ENCODE measurements at places on chromosomes 3 and 15.

- no peak for DNase-seq
These were observed 90.2 kb downstream of the DNAJB8 start for GRCh38 chr3:128376516-128376915.

GRCh38 chr3:151357463-151357850 is 27.1 kb downstream of the P2RY12 start:
- no peak for DNase-seq

GRCh38 chr15:96867992-96868391 is 537.5 kb downstream of the NR2F2 start:
- DNase-seq: no peak

DNA sequence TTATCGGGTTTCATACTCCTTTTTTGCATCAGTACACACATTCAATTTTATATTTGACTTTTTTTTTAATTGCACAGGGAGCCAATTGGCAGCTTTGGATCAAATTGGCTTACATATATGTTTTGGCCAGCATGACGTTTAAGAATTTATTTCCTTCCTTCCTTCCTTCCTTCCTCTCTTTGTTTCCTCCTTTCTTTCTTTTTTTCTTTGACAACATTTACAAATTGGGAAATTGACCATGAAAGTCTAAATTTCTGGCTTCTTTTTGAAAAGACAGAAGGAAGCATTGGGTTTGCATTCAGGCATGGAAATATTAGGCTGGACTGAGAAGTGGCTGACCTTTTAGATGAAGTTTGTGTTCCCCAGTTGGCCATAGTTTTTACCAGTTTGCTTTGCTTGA is 103.4 kb upstream of the IGSF10 start:
- no peak for DNase-seq

DNA sequence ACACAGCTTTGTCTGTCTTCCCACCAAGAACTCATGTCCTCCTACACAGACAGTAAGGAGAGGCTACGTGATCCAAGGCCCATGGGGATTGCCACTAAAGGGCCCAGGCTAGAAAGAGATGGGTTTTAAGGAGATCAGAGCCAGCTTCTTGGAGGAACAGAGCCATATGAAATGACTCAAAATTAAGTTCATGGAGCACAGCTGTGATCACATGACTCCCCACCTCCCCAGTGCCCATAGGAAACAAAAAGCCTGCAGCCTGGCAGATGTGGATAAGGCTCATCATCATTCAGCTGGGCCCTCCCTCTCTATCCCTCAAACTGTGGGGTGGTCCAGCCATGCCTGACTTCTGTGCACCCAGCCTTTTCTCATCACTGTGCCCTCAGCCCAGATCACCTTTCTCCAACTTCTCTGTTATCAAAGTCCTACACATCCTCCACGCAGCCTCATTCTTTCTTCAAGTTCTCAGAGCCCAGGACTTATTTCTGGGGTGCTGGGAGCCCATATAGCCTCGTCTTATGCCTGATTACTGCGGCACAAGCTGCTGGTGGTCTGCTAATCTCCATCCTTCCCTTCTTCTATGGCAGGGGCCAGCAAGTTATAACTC is 137.6 kb downstream of the SMAD6 start:
- no peak for DNase-seq

- DNase-seq: no peak
These were observed 202.2 kb downstream of the PDZRN3 start for GRCh38 chr3:73422571-73422970.

GRCh38 chr15:77034695-77035489 is 36.0 kb downstream of the TSPAN3 start:
- peak; percentile 55 for DNase-seq

DNA sequence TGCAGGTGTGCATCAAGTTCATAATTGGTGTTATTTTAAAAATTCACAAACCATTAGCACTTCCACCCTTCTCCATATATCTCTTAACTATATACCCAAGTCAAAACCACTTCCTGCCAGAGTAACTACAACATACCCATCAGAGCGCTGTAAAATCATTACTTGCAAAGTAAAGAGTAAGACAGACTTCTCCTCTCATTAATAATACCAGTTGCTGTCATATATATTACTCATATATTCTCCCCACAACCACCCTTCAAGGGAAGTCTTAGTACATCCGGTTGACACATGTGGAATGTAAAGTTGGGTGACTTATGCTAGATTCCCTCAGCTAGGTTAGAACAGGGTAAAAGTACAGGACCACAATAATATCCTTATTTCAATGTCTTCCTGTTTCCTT is 5.6 kb downstream of the TERC start:
- DNase-seq: no peak

- DNase-seq: no peak
These were observed 400.0 kb downstream of the ROBO1 start for GRCh38 chr3:79367803-79368202.

DNA sequence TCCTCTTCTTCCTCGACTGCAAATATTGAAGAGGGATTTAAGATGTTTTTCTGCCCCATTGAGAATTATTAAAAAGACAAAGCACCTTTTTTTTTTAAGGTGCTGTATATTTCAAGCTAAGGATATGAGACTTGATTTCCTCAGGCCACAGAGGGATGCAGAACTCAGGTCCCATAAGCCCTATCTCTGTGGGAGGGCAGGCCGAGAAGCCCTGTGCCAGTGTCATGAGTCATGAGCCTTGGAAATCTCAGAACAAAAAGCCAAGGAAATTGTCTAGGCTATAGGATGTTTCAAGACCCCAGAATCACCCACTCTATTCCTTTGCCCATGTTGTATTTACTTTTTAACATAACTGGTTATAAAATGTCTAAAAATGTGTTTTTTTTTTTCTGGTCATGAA is 7.3 kb downstream of the ESYT3 start:
- DNase-seq: no peak

DNA sequence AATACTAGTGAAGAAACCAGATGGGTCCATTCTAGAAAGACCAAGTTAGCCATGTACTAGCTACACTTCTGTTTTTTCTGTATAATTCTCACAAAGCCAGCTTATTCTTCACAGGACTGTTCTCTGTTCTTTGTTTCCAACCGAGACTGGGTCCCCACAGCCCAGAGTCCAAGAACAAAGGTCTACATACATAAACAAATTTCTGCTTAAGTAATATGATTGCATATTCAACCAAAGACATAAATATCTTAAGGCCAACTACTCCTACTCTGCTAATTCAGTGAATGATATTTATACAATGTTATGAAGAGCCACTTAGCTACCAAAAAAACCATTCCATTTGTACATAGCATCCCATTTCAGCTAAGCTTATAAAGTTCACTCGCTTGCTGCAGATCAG is 299.8 kb upstream of the CCDC54 start:
- no peak for DNase-seq

DNA sequence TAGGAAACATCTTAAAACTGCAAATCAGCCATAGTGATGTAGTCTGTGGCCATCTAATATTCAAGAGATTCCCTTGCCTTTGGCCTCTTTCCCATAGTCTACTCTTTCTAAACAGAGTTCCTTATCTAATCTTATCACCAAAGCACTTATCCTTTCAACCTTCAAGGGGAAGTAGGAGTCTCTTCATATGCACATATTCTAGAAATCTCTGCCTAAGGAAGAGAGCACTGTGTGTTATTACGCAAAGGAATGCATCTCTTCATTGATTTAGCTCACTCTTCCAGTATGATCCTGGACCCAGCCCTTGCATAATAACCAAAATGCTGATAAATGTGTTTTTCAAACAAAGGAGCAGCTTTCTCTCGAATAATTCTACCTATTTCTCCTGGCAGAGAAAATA is 253.7 kb upstream of the TPRG1 start:
- no peak for DNase-seq

GRCh38 chr3:40254891-40255290 is 54.6 kb upstream of the EIF1B start:
- DNase-seq: no peak

DNA sequence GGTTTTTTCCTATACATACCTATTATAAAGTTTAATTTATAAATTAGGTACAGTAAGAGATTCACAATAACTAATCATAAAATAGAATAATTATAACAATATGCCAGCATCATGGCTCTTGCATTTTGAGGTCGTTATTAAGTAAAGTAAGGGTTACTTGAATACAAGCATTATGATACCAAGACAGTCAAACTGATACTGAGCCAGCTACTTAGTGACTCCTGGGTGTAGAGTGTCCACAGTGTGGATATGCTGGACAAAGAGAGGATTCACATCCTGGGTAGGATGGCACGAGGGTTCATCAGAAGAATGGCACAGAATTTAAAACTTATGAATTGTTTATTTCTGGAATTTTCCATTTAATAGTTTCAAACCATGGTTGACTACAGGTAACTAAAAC is 157.2 kb upstream of the IL12A start:
- DNase-seq: no peak

GRCh38 chr15:61729646-61730045 is 330.6 kb downstream of the VPS13C start:
- DNase-seq: no peak

GRCh38 chr15:64749167-64749566 is 26.2 kb downstream of the RBPMS2 start:
- DNase-seq: no peak

DNA sequence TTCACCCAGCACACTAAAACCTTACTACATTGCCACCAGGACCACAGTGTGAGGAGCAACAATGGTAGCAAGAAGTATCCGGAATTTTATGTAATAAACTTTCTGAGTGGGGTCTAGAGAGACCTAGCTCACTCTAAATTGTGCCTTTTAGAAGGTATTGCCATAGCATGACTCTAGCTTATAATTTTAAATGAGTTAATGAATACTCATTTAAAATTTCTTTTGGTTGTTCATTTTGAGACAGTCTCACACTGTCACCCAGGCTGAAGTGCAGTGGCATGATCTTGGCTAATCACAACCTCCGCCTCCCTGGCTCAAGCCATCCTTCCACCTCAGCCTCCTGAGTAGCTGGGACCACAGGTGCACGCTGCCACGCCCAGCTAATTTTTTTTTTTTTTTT is 26.2 kb downstream of the EDC3 start:
- DNase-seq: no peak

DNA sequence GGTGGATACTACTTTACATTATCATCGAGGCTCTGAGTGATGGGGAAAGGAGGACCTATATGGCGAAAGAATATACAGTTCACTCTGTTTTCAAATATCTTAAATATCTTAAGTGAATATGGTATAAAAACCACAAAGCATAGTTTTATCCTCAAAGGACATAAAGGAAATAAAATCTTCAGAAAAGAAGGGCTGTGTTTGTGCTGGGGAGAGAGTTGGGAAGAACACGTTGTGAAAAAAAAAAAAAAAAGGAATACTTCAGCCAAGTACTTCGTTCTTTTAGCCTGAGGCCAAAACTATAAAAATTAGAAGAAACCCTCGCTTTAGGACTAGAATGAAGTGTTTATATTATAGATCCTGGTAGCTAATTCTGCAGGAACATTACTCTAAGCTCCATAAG is 10.2 kb upstream of the TMEM212 start:
- DNase-seq: no peak

DNA sequence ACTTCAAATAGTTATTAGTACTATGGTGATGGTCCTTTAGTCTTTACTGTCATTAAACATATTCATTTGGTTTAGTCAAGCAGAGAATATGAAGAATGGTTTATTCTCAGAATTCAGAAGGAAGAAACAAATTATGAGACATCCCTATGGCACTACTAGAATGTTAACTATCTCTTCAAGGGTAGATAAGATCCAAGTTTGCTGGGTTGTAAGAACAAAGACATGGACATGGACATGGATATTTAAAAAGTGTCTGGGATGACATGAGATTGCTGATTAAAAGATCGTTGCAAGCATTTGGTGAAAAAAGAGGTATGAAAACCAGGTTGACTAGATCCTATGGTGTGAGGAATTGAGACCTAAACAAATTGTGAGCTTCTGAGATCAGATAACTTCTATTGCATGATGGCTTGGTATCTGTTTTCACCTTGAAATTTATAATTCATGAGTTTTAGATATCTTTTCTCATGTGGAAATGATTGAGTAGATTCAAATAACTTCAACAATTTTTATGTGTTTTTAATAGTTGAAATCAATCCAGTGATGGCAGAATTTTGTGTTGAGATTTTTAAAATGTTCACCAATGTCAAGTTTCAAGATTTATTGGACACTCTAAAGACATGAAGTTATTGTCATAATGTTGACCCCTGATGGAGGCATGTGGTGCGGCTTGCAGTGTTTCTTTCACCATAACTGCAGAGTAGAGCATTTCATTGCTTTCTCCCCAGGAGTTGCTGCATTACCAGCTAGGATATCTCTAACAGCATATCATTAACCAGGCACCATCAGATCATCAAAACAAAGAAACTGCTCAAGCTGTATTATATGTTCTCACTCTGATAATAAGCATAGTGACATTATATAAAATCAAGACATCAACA is 72.6 kb downstream of the NAALADL2 start:
- DNase-seq: no peak

- no peak for DNase-seq
These were observed 15.5 kb upstream of the SCAANT1 start for GRCh38 chr3:63927422-63928280.

- no peak for DNase-seq
These were observed at the start of gene GAP43 for GRCh38 chr3:115623044-115623868. TSS of gene GAP43 (plus strand) at chr3:115623510. CDS start at chr3:115623690, 180 bp downstream.

DNA sequence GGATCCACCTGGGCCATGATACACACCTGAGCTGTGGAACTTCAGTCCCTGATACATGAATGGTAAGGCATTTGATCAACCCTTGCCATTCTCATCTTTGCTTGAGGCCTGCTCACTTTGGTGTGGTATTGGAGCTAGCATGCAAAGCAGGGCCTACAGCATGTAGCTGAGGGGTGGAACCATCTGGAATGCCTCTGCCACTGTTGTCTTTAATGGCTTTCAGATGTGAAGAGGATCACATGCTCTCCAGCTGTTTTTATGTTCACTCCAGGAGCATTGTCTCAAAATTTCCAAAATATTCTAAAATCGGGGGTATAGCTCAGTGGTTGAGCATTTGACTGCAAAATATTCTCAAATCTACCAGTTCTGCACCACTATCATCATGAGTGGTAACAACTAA is 64.4 kb upstream of the PHLDB2 start:
- no peak for DNase-seq

DNA sequence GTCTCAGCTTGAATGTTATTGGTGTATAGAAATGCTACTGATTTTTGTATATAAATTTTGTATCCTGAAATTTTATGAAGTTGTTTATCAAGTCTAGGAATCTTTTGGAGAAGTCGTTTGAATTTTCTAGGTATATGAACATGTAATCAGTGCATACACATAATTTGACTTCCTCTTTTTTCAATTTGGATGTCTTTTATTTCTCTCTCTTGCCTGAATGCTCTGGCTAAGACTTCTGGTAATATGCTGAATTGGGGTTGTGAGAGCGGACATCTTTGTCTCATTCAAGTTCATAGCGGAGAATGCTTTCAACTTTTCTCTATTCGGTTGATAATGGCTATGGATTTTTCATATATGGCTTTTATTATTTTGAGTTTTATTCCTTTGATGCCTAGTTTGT is 100.9 kb upstream of the MCTP2 start:
- no peak for DNase-seq
